Bronchus fibroblast of lung (primary cell): ENCODE measurements at places on chromosomes 16 and 17. TPM values are rescaled to one million over a fixed set of nuclear protein-coding genes. Genes with fewer than 3 reads are reported as not detected.

The UBALD1 gene
- total RNA-seq: 8.6 and 11.0 TPM in 2 replicates

The TBKBP1 gene
- total RNA-seq: 2.7 and 3.6 TPM in 2 replicates

The SLC5A11 gene
- not detected in 2 replicates for total RNA-seq

The CCL8 gene
- not detected in 2 replicates for total RNA-seq

The GJC1 gene
- 15.5 and 18.3 TPM in 2 replicates for total RNA-seq

The SCGB1C2 gene
- total RNA-seq: not detected in 2 replicates

The TAC4 gene
- not detected in 2 replicates for total RNA-seq

The CA5A gene
- not detected in 2 replicates for total RNA-seq
